ENCODE measurements at places on chromosomes 12 and 14.
A peak's percentile ranks its signal among the peaks of the same experiment; 100 is the strongest.

DNA sequence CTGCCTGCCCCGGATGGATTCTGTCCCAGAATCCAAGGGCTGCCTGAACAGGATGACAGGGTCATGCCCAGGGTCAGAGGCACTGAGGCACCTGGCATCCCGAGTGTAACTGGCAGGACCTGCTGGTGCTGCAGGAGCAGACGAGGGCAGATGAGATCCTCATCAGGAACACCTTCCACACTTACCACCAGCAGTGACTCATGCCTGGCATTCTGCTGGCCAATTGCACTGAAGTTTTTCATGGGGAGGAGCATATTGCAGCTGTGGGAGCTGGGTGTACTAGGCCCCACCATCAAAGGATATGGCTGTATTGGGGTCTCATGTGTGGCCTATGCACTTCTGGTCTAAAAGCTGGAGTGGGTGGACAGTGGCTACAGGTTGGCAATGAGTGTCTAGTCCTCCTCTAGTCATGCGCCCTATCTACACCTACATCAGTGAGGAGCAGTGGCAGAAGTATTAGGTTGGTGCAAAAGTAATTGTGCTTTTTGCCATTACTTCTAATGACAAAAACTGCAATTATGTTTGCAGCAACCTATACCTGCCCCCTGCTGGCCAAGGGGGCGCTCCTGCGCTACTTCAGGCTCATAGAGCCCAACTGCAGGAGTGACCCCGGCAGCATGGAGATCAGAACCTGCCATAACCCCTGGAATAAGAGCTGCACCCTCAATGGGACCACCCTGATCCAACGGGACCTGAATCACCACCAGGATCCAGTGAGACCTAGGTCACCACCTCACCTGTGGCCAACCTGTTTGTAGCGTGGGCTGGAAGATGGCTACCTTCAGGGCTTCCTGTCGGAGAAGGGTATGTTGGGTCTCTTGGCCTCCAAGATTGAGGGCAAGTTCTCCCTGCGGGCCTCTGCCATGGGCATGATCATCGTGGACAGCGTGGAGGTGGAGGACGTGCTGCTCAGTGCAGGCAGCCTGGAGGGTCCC is 8.0 kb upstream of the C12orf42 start:
- DNase-seq, result peak; percentile 41

DNA sequence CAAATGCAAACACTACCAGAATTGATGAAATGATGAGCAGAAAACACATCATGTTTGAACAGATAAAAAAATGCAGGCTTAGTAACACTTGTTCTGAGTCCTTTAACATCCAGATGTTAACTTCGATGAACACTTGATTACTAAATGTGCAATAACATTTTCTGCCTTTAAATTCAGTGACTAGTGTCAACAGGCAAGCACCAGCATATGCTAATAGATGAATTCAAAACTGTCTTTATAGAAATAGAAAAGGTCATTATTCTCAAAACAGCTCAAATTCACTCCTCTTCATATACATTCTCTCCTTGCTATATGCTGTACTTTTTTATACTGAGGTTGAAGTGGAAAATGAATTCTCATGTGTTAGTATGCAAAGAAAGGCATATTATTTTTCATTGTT is at the start of gene TAS2R19:
TSS of gene TAS2R19 (minus strand) at position 101 of the 400 bp plus-strand sequence. CDS start at position 52, 49 bp downstream.
- no peak for DNase-seq

DNA sequence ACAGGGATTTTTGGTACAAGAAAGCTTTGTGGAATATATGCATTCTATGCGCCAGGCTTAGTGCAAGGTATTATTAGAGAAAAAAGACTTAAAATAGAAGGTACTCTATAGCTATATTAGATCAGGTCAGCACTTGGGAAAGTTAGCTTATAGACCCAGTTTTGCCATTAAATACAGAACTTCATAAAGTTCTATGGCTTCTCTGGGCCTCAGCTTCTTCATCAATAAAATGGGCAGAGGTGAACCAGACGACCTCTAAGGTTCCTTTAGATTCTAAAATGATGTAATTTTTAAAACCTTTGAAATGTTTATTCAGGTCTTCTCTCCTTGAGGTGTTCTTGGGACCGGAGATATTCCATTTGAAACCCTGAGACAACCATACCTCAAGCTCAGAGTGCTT is 7.1 kb downstream of the CNPY2 start:
- no peak for DNase-seq

DNA sequence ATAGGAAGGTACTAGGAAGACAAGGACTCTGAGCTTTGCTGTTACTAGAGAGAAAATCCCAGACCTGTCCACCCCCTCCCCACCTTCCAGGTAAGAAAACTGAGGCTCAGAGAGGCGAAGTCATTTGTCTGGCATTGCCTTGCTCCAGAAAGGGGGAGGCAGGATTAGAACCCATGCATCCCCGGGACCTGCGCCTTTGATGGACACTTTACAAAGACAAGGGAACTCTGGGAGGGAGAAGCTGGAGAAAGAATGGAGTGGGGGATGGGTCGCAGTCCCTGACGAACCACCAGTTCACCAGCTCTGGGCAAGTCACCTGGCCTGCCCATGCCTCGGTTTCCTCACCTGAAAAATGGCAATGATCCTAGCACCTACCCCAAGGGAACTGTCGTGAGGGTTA is 10.8 kb downstream of the TRPV4 start:
- DNase-seq, result no peak

Measured in HuH-7 (cell line).